ENCODE measurements at places on chromosomes 3 and 15.

DNA sequence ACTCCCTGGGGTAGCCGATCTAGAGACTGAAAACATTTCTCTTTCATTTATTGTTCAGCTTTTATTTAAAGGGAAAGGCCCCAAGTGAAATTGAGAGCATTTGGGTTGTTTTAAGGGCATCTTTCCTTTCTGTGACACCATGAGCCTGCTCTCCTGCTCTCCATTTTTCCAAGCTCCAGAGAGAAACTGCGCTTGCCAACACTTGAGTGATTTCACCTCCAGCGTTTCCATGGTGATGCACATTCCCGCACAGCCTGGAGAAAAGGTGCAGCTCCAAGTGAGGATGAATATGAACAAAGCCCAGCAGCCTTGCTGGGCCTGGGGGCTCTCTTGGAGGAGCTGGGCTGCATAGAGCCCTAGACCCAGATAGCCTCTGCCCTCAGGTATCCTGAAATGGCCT is 159.2 kb upstream of the PPP2R3A start:
- DNase-seq, result no peak

DNA sequence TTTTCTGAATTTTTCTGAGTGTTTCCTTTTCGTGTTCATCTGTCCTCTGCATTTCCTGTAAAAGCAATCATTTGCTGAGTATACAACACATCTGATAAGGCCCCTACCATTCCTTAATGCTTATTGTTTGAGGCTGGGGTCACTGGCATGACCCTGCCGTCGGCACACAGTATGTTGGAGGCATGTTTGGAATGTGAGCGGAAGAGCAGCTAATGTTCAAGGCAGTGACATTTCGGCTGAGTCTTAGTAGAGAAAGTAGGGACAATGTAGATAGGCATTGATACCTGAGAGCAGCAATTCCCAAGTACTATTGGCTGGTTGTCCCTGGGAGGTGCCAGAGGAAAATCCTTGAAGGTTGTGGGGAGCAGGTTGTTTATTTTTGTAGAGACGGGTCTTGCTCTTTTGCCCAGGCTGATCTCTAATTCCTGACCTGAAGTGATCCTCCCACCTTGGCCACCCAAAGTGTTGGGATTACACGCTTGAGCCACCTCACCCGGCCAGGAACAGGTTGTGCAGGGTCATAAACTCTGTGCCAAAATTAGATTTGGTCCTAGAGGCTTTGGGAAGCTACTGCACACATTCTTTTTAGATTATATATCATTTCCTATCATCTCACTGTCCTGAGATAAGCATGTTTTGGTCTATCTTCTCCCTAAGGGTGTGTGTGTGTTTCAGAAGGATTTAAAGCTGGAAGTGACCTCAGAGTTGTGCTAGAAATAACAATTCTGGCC is 13.5 kb downstream of the PTPN23 start:
- no peak for DNase-seq

GRCh38 chr15:28861031-28861534 is 12.6 kb upstream of the GOLGA6L7 start:
- DNase-seq, result no peak

DNA sequence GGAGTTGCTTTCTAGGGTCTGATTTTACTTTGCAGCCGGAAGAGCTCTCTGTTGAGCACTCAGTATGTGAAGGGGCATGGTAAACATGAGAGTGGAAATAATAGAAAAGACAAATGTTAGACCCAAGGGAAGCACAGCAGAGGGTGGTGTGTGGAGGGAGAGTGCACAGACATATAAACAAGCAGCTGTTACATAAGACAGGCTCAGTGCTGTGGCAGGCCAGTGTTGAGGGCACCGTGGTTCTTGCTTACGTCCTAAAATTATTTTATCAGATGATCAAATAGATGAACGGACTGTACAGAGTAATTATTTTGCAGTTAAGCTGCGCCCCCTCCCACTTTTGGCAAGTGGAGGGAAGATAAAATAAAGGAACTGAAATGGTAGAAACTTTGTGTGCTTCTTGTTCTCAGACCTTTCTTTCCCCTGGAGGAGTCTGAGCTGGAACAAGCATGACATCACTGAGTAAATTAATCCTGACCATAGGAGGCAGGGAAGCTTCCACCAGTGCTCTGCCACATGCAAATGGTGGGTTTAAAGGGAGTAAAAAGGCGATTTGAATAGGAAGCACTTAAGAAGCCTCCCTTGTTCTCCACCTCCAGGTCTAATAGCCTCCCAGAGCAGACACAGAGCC is 205.6 kb downstream of the IL20RB start:
- DNase-seq, result no peak

DNA sequence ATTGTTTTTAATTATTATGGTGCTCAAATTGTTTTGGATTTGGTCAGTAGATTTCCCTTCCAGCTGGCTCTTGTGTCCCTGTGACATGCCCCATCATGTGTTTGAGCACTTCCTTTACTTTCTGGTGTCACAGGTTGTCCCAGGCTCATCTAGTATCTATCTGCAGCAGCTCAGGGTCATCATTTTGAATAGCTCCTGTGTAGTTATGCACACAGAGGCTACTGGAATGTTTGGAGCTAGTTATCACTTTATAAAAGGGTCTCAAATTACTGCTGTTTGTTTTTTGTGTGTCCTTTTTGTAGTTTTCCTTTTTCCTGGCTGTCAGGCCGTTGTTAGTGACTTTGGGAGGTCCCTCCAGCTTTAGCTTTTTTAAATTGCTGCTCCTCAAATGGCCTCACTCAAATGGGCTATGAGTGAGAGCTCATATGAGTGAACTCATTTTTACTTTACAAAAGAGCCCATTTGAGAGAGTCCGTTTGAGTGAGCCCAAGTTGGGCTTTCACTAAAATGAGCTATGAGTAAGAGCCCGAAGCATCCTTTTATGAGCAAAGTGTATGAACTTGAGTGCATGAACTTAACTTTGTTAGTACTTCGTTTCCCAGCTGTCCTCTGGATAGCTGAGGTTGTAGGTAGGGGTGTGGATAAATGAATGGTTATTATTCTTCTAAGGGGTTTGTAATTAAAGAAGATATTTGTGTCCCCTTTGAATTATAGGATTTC is 43.8 kb downstream of the SQOR start:
- no peak for DNase-seq

- DNase-seq, result no peak
Measured at GRCh38 chr15:87682527-87682926, 574.0 kb downstream of the NTRK3 start.

GRCh38 chr15:26889298-26889898 is 22.5 kb downstream of the GABRA5 start:
- peak; percentile 25 for DNase-seq

DNA sequence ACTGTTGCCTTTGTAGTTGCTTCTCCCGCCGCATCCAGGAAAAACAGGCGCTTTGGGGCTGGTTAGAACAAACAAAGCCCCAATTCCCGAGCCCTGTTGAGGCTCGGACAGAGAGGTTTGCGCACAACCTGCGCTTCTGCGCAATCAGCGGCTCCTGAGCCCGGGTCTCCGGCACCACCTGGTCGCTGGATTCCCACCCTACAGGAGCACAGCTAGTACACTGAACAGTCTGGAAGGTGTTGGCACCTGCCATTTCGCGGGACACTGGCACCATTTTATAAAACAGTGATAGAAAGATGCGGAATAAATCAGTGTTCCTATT is 13.8 kb downstream of the ZIC4 start:
- no peak for DNase-seq

DNA sequence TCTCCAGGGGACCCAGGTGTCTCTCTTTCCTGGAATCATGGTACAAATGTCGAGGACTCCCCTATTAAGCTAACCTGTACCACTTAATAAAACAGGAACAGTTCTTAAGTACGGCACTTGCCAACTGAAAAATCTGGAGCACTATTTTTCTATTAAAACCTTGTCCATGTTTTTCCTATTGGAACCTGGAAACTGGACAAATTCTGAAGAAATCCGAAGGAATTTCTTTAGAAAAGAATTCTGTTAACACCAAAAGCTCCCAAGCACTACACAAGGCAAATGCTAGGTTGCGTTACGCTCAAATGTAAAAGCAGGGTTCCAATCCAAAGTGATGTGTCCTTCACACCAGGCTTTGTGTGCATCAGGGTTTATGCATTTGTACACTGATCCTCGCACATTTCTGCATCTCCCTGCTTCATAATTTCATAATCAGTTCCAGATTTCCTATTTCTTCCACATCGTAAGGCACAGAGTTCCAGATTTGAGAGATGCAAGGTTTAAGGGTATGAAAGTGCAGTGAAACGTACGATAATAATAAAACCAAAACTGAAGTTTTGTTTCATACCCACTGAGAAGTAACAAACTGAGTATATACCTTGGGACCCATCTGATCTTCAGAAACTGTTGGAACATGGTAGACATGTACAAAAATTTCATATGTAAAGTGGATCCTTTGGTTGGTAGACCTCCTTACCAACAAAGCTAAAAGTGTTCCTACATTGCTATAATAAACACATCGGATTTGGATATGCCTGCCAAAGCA is 132.1 kb upstream of the WNT5A start:
- no peak for DNase-seq

DNA sequence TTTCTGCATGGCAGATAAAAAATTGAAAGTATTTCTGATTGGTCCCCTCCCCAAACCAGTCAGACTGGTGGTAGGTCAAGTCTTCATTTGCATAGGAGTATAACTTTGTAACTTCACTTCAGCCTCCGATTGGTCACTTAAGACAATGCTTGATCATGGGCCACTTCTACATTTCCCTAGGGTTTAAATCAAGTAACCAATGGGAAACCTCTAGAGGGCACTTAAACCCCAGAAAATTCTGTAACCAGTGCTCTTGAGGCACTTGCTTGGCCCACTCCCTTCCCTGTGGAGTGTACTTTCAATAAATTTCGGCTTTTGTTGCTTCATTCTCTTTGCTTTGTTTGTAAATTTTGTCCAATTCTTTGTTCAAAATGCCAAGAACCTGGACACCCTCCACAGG is 225.5 kb downstream of the ARPP21 start:
- no peak for DNase-seq

DNA sequence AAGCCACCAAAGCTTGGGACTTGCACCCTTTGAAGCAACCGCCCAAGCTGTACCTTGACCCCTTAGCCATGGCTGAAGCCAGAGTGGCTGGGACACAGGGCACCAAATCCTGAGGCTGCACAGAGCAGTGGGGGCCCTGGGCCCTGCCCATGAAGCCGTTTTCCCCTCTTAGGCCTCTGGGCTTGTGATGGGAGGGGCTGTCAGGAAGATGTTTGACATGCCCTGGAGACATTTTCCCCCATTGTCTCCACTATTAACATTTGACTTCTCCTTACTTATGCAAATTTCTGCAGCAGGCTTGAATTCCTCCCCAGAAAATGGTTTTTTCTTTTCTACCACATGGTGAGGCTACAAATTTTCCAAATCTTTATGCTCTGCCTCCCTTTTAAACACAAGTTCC is 522.2 kb downstream of the EDEM1 start:
- no peak for DNase-seq

GRCh38 chr3:109137761-109138160 is 1.2 kb downstream of the C3orf85 start:
- no peak for DNase-seq

GRCh38 chr3:136898954-136899353 is 36.9 kb downstream of the NCK1 start:
- no peak for DNase-seq

DNA sequence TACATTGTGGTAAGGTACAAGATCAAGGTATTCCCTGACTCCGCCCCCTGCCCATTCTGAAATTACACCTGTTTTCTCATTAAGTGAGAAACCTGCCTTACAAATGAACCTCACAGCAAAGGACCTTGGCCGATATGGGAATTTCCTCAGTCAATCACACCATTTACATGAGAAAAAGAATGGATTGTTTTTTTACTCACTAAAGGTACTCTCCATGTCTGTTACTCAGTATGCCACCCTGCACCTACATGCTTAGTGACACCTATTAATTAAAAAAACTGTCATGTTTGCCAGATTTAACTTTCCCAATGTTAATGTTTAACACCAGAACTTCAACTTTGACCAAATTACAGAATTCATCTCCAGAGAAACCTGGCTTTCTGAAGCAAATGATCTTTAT is 62.0 kb downstream of the ESYT3 start:
- DNase-seq, result no peak

GRCh38 chr3:115359536-115359935 is 212.4 kb upstream of the ZBTB20 start:
- no peak for DNase-seq

DNA sequence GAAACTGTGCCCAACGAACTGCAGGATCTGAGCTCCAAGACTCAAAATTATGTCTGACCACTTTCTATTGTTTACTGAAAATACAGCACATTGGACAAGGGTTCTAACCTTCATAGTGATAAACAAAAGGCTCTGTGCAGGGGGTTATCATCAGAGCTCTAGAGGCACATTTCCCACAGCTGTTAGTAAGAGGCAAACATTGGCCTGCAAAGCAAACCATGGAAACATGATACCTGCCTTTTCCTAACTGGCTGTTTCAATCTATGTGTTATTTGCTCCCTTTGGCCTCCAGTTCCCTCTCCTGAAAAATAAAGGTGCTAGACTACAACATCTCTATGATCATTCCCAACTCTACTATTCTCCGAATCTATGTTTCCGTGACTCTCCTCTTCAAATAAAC is 159.7 kb upstream of the ARHGEF26 start:
- no peak for DNase-seq

- no peak for DNase-seq
Measured at GRCh38 chr3:128575777-128576176, 74.8 kb downstream of the RPN1 start.

- no peak for DNase-seq
Measured at GRCh38 chr3:89622063-89622700, 514.8 kb downstream of the EPHA3 start.

GRCh38 chr3:150609988-150610387 is 6.9 kb downstream of the SELENOT start:
- no peak for DNase-seq

DNA sequence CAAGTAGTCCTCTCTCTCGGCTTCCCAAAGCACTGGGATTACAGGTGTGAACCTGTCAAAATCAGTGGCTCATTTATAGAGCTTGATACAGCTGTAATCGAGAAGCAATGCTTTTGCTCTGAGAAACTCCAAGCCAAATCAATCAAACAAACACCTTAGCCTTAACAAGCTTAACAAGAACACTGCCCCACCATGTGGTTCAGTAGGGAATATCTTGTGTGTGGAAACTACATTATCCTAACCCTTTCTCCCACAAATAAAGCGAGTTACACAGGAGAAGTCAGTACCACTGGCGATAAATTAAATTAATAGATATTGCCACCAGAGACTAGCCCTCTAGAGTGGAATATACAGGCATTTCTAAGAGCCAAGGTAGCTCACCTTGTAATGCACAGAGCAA is 13.9 kb downstream of the CDAN1 start:
- no peak for DNase-seq

DNA sequence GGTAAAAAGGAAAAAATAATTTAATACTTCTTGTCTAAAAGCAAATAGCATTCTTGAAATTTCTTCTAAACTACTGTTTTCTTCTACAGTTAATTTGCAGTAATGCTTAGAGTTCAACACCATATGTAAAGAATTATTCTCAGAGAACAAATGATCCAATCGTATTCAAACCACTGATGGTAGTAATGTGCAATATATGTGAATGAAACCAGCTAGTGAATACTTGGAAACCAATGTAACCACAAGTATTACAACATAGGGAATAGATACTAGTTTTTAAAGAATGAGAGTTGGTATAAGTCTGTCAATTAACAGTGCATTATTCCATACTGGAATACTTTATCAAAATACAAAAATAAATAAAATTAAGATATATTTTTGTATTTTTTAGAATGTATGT is 850.0 kb downstream of the DIPK2A start:
- no peak for DNase-seq
